ENCODE measurements at places on chromosomes 4 and X. TPM values are rescaled to one million over a fixed set of nuclear protein-coding genes. Genes with fewer than 3 reads are reported as not detected.
A peak's percentile ranks its signal among the peaks of the same experiment; 100 is the strongest.

The IL21 gene
- total RNA-seq = not detected

The IL2 gene
- total RNA-seq = not detected

The CDX4 gene
- total RNA-seq = not detected

The CT45A2 gene
- not detected for total RNA-seq

The NUDT11 gene
- total RNA-seq = 0.13 TPM

DNA sequence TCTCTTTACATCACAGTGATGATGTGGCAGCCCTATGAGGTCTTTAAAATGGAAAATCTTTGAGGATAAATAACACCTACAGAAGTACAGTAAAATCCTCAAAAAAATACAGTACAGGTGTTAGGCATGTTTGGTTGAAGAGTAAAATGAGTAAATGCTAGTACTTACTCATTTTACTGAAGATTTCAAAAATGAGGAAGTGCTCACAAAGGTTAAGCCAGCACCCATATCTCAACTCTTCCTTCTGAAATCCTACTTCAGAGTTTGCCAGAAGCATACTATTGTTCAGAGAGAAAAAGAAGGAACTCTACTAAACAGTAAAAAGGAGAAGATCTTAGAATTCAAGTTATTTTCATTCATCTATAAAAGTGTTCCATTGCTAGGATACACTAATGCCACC lies 130.9 kb downstream of the CBR4 start:
- peaks cover 3% of the 10 kb centered on the region for H3K27me3 ChIP-seq
- no peaks in the 10 kb centered on the region for H3K4me1 ChIP-seq
- H3K4me3 ChIP-seq = no peak overlapping the region

DNA sequence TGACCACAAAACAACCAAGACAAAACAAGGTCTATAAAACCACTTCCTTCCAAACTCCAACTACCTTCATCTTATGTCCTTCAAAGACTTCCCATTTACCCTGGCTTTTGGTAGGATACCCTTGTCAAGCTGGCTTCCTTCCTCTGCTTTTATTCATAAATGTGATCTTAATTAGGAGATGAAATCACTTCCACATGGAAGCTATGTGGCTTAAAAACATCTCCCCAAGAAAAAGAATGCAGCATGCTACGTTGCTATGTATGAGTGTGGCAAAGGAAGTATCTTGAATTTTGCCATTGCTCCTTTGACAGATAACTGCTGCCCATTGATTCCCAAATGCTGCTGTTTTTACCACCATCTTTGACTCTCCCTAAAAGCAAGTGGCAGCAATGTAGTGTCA lies 46.4 kb upstream of the VEGFD start:
- no peak overlapping the region for H3K4me3 ChIP-seq
- no peaks in the 10 kb centered on the region for H3K36me3 ChIP-seq
- no peaks in the 10 kb centered on the region for H3K4me1 ChIP-seq
- DNase-seq = no peak
- H3K27me3 ChIP-seq = no peaks in the 10 kb centered on the region

DNA sequence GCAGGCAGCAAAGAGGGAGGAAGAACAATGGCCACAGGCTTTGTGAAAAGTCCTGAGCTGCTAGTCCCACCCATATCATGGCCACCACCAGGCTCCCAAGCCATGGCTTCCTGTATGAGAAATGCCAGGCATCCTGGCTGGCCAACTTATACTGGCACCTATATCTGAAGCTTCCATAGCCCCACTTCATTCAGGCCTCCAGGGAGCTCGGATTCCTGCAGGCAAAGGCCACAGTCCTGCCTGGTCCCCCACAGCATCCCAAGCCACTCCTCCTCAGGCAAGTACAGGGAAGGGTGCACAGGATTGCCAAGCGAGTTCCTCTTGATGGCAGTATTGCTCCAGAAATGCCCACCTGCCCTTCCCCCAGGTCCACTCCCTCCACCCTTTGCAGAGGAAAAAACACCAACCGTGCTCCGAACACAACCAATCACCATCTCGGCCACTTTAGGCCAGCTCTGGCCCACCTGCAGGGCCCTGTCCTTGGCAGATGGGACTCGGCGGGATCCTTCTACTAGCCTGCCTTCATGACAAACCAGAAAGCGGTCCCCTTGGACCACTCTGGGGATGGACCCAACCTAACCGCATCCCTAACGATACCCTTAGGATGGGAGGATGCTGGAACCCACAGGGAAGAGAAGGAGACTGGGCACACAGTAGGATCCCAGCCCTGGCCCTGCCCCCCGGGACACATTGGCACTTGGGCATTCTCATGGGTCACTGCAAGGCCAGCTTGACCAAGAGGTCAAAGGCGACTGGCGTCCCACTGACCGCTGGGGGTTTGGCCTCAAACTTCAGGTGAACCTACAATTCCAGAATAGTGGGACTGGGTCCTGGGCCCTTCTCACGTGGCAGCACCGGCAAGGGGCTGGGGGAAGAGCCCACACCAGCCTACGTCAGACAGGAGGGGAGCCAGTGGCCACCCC lies 220.4 kb upstream of the AGTR2 start:
- H3K27me3 ChIP-seq = no peaks in the 10 kb centered on the region
- H3K36me3 ChIP-seq = no peaks in the 10 kb centered on the region
- no peaks in the 10 kb centered on the region for H3K4me1 ChIP-seq
- no peak overlapping the region for H3K27ac ChIP-seq

DNA sequence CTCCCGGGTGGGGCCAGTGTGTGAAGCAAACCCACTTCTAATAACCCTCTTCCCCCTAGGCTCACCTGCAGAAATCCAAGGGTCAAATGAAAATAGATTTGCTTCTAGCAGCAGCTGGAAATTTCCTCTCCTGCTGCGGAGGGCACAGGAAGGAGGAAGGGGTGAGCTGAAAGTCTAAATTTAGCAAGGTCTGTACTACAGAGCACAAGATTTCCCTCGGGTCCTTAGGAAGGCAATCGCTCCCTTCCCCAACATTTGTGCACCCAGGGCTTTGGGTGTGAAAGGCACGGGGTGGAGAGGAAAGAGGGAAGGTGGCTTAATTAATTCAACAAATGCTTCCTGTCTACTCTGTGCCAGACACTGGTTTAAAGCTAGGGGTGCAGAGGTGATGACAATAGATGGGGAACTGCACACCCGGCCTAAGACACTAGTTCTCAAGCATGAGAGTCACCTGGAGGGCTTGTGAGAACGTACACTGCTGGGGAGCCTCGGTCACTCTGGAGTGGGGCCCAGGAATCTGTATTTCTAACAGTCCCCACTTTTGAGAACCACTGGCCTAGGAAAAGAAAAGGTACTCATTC lies 204.4 kb downstream of the NSUN7 start:
- H3K36me3 ChIP-seq = no peaks in the 10 kb centered on the region
- no peak overlapping the region for H3K4me3 ChIP-seq

DNA sequence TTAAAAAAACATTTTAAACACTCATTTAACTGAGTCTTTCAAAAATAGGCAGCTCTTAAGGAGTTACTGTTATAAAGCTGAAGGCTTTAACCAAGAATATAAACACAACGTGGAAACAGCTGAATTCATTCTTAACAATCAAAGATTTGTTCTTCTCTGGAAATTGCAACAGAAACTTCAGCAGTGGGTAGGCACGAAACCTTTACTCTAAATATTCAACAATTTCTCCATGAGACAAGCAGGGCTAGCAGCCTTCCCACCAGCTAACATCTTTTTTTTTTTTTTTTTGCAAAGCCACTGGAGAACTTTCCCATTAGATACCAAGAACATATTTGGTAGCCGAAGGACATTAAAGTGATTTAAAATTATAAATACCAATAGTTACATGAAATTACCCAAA lies 78.2 kb upstream of the PRSS48 start:
- DNase-seq = no peak
- H3K27me3 ChIP-seq = no peaks in the 10 kb centered on the region
- no peak overlapping the region for H3K27ac ChIP-seq
- H3K4me1 ChIP-seq = no peaks in the 10 kb centered on the region

GRCh38 chr4:140681201-140681600 lies 75.0 kb downstream of the TBC1D9 start:
- H3K4me1 ChIP-seq = no peaks in the 10 kb centered on the region
- no peaks in the 10 kb centered on the region for H3K36me3 ChIP-seq
- no peaks in the 10 kb centered on the region for H3K27me3 ChIP-seq
- no peak overlapping the region for H3K27ac ChIP-seq
- no peak for DNase-seq

DNA sequence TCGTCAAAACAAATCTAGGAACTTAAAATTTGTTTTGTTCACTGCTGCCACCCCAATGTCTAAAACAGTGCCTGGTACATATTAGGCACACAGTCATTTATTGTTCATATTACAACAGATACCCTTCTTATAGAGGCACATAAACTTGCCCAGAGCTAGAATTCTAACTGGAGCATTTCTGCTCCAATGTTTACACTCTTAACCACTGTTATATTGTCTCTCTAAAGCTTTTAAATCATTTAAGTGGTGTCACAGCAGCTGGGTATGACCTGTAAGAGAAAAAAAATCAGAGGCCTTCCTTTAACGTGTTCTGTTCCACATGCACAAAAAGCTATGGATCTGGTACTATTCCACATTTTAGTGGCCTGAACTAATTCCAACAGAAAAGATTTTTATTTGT lies 3.0 kb downstream of the UBE2D3 start:
- H3K4me1 ChIP-seq = peaks cover 32% of the 10 kb centered on the region
- H3K27me3 ChIP-seq = no peaks in the 10 kb centered on the region
- H3K4me3 ChIP-seq = peak overlapping the region; percentile 82
- H3K36me3 ChIP-seq = no peaks in the 10 kb centered on the region

DNA sequence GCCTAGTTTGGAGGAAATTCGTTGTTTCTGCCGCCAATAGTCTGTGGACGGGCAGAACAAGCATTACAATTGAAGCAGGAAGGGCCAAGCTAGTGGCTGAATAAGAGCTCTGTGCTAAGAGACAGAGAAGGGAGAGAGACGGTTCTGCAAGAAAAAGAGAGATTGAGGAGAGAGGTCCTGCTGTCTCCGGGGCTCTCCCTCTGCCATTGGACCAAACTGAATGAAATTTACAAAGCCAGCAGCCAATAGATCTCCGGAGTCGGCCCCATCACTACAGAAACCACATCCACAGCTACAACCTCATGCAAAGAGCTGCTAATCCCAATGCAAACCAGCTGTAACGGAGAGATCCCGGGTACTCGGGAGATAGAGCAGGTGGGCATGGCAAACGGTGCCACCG lies at the start of gene NLGN4X:
Gene NLGN4X (minus strand): TSS at position 148 of the 400 bp plus-strand sequence. CDS start 77,401 bp downstream, outside the sequence.
- no peaks in the 10 kb centered on the region for H3K36me3 ChIP-seq
- no peak within 1 kb of the TSS for H3K27ac ChIP-seq
- no peaks in the 10 kb centered on the region for H3K27me3 ChIP-seq
- H3K4me3 ChIP-seq = no peak within 1 kb of the TSS
- no peak for DNase-seq

DNA sequence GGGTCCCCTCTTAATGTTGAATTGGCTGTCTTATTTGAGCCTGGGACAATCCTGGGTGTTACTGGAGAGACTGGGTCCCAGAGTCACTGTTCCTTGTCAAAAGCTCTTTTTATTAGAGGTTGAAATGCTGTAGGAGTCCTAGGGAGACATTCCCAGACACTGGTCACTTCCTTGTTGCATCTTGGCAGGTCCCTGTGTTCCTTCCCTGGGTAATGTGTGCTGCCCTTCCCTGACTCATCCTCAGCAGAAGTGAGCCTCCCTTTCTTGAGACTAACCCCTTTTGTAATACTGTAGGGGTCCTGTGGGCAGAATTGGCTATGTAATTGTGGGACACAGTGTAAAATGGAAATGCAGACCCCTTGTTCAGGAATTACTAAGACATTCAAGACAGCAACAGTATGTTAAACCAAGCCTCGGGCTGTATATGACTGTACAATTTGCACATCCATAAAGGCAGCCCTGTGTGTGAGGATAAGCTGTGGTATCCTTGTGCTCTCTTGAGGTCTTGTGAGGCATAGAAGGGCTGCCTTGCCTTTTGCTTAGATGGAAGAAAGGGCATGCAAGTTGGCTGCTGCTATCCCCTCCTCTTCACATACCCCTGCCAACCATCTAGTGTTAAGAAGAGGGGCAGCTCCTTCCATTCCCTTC lies 53.5 kb downstream of the DCLK2 start:
- H3K36me3 ChIP-seq = no peaks in the 10 kb centered on the region
- H3K27ac ChIP-seq = no peak overlapping the region
- H3K27me3 ChIP-seq = no peaks in the 10 kb centered on the region
- no peak overlapping the region for H3K4me3 ChIP-seq
- DNase-seq = no peak
- no peaks in the 10 kb centered on the region for H3K4me1 ChIP-seq

DNA sequence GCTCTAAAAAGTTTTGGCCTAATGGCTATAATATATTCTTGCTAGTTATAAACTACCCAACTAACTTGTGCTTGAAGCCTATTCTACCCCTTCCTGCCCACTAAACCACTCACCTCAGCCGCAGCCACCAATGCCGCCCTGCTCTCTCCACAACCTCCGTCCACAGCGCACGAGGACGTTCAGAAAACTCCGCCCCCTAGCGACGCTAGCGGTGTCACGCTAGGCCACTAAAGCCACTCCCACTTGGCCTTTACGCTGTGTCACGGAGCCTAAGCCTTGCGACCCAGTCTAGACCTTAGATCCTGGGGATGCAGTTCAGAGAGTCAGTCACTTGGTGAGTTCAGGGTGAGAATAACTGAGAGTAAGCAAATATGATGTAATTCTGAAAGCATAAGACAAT lies at the start of gene TEX11:
Gene TEX11 (minus strand): TSS at position 171 of the 400 bp plus-strand sequence. CDS start 922 bp downstream, outside the sequence.
- no peaks in the 10 kb centered on the region for H3K27me3 ChIP-seq
- no peak for DNase-seq
- no peaks in the 10 kb centered on the region for H3K4me1 ChIP-seq
- no peak within 1 kb of the TSS for H3K27ac ChIP-seq
- H3K4me3 ChIP-seq = no peak within 1 kb of the TSS
- no peaks in the 10 kb centered on the region for H3K36me3 ChIP-seq

- H3K27me3 ChIP-seq = no peaks in the 10 kb centered on the region
- H3K27ac ChIP-seq = no peak overlapping the region
- DNase-seq = no peak
- H3K4me1 ChIP-seq = peaks cover 14% of the 10 kb centered on the region
These were observed 64.5 kb upstream of the CHRNA9 start for GRCh38 chr4:40270609-40271008.

GRCh38 chr4:52876069-52876468 lies 14.0 kb downstream of the RASL11B start:
- H3K4me1 ChIP-seq = no peaks in the 10 kb centered on the region
- peak; percentile 30 for DNase-seq
- H3K27me3 ChIP-seq = no peaks in the 10 kb centered on the region
- H3K36me3 ChIP-seq = no peaks in the 10 kb centered on the region

DNA sequence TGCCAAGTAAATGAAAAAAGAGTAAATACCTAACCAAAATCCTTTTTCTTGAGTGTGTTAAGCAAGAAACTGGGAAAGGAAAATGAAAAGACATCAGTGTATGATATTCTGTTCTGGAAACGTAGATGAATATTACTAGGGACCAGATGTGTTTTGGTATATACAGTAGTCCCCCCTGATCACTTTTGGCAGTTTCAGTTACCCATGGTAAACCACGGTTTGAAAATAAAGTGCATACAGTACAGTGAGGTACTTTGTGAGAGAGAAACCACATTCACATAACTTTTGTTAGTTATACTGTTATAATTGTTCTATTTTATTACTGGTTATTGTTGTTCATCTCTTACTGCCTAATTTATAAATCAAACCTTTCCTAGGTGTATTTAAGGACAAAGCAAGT lies 250.9 kb downstream of the TENM3 start:
- no peaks in the 10 kb centered on the region for H3K4me1 ChIP-seq
- H3K27me3 ChIP-seq = peaks cover 5% of the 10 kb centered on the region
- no peak overlapping the region for H3K4me3 ChIP-seq
- H3K36me3 ChIP-seq = no peaks in the 10 kb centered on the region
- DNase-seq = no peak
- no peak overlapping the region for H3K27ac ChIP-seq

Measured in naive thymus-derived CD4-positive, alpha-beta T cell (primary cell).